ENCODE measurements at places on chromosomes 3 and 15.

DNA sequence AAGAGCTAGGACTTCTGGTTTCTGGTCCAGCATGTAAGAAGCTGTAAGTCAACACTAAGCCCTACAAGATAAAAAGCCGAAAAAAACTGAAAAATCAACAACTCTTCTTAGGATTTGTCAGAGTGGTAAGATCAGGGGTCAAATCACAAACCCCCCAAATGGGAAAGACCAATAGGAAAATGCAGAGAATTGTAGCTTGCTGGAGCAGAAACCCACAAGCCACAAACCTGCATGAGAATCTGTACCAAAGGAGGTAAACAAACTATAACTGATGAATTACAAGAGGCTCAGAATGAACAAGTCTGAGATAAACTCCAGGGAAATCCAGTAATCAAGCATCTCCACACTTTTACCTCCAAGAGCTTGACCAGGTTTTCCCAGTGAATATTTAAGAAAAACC is 36.0 kb downstream of the RFX7 start:
- no peak for DNase-seq

DNA sequence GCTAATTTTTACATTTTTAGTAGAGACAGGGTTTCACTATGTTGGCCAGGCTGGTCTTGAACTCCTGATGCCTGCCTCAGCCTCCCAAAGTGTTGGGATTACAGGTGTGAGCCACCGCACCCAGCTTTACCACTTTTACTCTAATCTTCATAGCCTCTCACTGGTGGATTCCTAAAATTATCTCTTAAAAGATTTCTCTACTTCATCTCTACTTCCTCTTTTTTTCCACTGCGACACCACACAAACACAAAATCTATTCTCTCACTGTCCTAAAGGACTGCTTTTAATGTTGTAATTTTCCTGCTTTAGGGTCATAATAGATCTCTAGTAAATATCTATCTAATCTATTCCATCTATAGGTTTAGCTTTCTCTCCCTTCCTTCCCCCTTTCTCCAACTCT is 34.0 kb upstream of the TBL1XR1 start:
- no peak for DNase-seq

DNA sequence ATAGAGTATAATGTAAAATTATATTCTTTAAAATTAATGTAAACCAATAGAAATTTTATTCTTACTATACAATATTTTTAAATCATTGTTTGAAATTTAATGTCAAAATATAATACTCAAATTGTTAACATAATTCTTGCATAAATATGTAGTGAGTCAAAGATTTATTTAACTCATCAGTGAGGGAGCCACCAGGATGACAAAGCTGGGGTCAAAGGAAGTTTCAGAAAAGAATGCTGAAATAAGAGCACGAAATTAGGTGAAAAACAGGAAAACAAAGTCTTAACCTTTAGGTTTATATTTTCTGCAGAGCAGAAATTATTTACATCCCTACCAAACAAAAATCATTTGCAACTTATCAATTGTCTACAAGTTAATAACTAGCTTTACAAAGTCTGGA is 74.1 kb downstream of the DIPK2A start:
- DNase-seq = no peak

GRCh38 chr3:160719710-160720109 is 36.3 kb upstream of the PPM1L start:
- DNase-seq = no peak

GRCh38 chr3:120678331-120678947 is 3.6 kb downstream of the HGD start:
- DNase-seq = no peak

DNA sequence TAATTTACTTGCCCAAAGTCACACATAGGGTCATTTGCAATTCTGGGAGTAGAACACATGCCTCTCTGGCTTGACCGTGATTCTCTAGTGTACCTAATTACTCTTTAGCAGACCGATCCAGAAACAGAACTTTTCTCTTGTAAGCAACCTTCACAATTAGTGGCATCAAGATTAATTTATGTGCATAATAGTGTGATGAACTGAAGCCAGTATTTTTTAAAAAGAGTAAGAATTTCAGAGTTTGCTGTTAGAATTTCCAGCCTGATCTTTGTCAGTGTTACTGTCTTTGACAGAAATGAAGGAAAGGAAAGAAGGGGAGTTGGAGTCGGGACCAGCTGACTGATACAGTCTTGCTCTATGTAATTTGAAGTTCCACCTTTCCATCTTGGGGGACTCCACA is 137.1 kb downstream of the SPATA16 start:
- DNase-seq = no peak

GRCh38 chr15:90686435-90687218 is 30.5 kb upstream of the BLM start:
- DNase-seq = no peak

DNA sequence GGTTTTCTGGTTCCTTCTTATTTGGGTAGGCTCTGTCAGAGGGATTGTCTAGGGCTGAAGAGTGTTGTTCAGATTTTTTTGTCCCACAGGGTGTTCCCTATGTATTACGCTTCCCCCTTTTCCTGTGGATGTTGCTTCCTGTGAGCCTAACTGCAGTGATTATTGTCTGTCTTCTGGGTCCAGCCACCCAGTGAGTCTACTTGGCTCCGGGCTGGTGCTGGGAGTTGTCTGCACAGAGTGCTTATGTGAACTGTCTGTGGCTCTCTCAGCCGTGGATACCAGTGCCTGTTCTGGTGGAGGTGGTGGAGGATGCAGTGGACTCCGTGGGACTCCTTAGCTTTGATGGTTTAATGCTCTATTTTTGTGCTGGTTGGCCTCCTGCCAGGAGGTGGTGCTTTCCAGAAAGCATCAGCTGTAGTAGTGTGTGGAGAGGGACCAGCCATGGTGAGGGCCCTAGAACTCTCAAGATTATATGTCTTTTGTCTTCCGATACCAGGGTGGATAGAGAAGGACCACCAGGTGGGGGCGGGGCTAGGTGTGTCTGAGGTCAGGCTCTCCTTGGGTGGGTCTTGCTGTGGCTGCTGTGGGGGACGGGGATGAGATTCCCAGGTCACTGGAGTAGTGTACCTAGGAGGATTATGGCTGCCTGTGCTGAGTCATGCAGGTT is 53.8 kb downstream of the CCDC66 start:
- DNase-seq = no peak

- no peak for DNase-seq
These were observed 135.2 kb downstream of the TP63 start for GRCh38 chr3:189766416-189766815.

DNA sequence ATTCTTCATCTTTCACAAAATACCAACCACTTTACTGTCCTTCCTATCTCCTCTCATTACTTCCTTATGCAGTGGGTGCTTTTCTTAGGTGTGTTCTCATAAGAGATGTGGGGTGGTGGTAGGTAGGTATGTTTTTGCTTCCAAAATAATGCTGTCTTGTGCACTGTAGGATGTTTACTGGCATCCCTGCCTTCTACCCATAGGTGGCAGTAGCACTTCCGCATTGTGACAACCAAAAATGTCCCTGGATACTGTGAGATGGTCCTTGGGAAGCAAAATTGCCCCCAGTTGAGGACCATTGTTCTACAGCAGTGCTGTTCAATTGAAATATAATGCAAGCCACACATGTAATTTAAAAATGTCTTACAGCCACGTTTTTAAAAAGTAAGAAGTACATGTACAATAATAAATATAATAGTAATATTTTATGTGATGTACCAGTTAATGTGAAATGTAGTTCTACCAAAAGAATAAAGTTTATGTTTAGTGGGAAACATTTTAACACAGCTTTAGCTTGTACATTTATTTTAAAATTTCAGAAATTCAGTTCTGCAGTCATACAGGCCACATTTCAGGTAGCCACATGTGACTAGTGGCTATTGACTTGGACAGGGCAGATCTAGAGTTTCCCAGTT is 75.2 kb downstream of the NEO1 start:
- no peak for DNase-seq

GRCh38 chr3:102737353-102737752 is 302.5 kb downstream of the ZPLD1 start:
- no peak for DNase-seq

DNA sequence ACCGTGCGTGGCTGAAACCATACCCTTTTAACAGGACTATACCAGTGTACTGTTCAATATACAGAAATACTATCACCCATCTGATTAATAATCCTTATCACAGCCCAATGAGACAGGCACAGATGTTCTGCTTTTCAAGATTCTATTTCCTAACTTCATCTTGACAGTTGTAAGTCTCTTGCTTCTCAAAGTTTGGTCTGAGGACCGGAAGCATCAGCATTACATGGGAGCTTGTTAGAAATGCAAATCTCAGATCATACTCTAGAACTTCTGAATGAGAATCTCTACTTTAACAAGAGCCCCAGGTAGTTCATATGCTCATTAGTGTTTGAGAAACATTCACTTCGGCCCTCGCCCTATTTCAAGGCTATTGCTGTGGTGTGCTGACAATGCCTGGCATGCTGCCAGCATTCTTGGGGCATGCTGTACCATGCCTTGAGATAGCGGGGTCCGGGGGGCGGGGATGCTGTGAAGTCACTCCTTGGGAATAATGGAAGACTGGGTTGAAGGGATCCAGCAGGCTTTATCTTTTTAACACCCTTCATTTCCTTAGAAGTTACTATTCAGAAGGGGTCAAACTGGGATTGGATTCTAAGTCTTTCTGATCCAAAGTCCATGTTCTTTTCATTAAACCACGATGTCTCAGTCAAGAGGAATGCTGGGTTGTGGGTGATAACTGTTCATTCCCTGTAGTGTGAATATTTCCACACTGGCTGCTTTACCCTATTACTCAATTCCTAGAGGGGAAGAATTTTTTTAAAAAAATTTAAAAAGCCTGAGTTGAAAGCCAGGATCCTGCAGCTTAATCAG is 194.7 kb downstream of the LPP start:
- no peak for DNase-seq

- DNase-seq = no peak
These were observed 161.7 kb downstream of the VGLL4 start for GRCh38 chr3:11482021-11482420.

DNA sequence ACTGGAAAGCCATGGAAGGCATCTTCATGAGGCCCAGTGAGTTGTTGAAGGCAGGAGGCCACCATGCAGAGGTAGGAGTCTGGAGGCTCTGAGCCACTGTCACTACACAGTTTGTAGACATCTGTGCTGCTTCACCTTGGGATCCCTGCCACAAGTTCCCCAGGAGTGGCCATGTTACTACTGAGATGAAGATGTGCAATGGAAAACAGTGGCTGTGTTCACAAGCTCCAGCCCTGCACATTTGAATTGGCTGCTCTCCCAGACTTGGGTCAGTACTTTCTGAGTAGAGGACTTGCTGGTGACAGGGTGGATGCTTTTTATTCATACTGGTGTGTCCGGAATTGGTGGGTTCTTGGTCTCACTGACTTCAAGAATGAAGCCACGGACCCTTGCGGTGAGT is 86.9 kb upstream of the C15orf39 start:
- no peak for DNase-seq

GRCh38 chr15:86915811-86916331 is 836.2 kb downstream of the AGBL1 start:
- DNase-seq = no peak

- no peak for DNase-seq
These were observed 74.2 kb downstream of the NMD3 start for GRCh38 chr3:161295325-161295724.

- DNase-seq = no peak
These were observed 34.2 kb upstream of the SPTBN5 start for GRCh38 chr15:41928100-41928499.

DNA sequence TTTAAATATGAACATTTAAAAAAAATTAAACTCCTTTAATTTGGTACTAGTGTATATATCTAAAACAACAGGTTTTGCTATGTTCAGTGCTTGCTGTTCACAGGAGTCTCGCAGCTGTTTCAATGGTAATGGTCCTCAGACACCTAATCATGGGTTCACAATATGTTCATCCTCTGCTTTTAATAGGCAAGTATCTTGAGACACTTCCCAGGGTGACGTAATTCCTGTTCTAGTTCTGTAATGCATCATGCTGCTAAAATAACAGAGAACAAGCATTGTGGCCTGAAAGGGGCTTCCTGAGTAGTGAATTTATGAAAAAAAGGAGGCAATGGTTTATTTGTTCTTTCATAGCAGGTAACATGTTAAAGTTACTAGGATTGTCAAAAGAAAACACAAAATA is 625.2 kb upstream of the GBE1 start:
- no peak for DNase-seq

DNA sequence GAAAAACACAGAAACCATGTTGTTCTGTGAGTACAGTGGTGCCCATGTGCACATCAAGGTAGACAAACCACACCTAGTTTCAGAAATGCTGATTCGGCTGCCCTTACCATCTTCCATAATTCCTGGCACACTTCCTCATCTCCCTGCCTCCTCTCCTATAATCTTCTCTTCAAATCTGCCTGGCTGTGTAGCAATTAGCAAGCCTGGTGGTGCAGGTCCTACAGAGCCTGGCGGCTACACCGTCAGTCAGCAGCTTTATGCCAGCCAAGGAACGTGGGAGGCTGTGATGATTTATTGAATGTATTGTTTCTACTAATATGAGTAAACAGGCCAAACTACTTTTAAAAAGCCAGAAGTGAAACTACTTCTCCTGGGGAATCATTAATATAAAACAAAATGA is 106.8 kb downstream of the SEMA6D start:
- DNase-seq = no peak

DNA sequence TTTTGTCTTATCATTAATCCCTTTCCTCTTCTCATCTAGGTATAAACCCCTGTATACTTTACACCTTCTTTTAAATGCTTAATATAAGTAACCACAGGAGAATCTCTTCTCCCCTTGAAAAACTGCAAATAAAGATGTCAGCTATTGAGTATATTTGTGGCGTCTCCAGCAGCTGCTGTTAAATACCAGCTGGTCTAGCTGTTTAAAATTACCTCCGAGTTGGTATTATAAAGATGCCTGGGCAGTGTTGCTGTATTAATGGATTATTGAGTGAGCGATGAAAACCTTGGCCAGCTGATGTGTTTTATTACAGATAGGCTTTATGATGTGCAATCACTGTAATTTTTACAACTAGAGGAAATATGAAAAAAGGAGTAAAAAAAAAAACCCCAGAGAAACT is 388.1 kb downstream of the TBC1D5 start:
- no peak for DNase-seq

DNA sequence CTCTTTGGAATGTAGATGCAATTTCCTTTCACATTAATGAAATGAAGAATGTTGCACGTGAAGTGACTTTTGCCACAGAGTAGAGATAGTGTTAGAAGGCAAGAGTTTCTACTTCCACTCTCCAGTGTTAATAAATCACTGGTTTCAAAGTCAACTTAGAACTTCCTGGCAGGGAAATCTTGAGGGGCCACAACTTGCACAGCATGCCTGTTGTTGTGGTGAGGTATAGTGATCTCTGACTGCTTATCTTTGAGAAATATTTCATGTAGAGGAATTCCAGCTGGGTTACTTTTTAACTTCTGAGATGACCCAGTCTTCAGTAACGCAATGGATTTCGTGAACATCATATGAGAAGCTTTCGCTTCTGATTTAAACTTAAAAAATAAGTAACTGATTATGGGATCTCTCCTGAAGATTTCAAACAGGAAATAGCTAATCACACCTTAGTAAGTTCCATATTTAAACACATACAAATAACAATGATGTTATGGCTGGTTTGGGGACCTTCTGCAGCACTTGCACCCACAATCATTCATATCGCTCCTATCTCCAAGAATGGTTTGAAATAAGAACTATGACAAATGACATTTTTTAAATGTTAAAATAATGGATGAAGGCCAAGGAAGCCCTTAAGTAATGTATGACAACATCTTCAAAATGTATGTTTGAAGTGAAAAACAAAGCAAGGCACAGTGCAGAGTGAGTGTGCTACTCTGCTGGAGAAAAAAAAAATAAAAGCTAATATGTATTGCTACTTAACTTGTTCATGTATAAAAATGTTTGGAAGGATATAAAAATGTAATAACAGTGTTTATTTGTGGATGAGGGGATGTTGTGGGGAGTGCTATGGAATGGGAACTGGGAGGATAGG is 726.5 kb upstream of the NECTIN3 start:
- DNase-seq = no peak
